ENCODE measurements at places on chromosomes 5 and 9. TPM values are rescaled to one million over a fixed set of nuclear protein-coding genes. Genes with fewer than 3 reads are reported as not detected.

- no peaks in the 10 kb centered on the region for H3K4me1 ChIP-seq
- peaks cover 49% of the 10 kb centered on the region for H3K36me3 ChIP-seq
- no peaks in the 10 kb centered on the region for H3K27me3 ChIP-seq
- no peak for DNase-seq
Observed at GRCh38 chr9:93667006-93667405, 90.6 kb downstream of the PHF2 start.

C5orf34 gene
- total RNA-seq = 5.9 TPM

STARD4 gene
- total RNA-seq = 90.6 TPM

GRCh38 chr9:111198936-111199335 lies 131.1 kb downstream of the OR2K2 start:
- H3K4me3 ChIP-seq = no peak overlapping the region
- no peaks in the 10 kb centered on the region for H3K36me3 ChIP-seq
- no peak overlapping the region for H3K27ac ChIP-seq
- no peak for DNase-seq

GRCh38 chr5:54227109-54227508 lies 83.3 kb downstream of the ARL15 start:
- H3K27ac ChIP-seq = no peak overlapping the region
- H3K27me3 ChIP-seq = no peaks in the 10 kb centered on the region
- DNase-seq = no peak
- no peak overlapping the region for H3K4me3 ChIP-seq
- H3K4me1 ChIP-seq = peaks cover 3% of the 10 kb centered on the region
- no peaks in the 10 kb centered on the region for H3K36me3 ChIP-seq

Measured in lung (tissue), 17 donors.